ENCODE measurements at places on chromosomes 7 and 10.

- DNase-seq = peak; percentile 38
These were observed 63.1 kb upstream of the LRRTM3 start for GRCh38 chr10:66862687-66863258.

GRCh38 chr7:87427288-87427687, 48.2 kb downstream of the ABCB4 start:
- no peak for DNase-seq

DNA sequence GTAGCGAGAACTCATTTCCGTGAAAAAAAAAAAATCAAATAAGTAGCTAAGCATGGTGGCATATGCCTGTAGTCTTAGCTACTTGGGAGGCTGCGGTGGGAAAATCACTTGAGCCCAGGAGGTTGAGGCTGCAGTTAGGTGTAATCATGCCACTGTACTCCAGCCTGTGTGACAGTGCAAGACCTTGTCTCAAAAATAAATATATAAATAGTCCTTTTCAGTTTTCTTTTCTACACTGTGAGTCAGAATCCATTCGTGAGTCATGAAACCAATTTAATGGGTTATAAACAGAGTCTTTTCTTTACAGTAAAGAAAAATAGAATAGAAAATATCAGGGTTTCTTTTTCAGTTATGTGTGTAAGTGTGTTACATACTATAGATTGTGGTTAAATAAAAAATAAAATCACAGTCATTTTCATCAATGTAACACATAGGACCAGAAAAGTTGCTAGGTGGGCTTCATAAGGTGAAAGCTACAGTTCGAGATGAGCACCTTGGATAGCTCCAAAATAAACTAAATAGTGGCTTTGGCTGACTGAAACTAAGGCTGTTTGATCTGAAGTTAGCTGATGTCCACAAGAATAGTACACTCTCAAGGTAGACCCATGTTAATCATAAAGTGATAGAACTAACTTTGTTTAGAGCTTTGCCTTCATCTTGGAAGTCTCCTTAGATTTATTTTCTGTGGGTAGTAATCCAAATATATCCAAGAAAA, 781.1 kb downstream of the GATA3 start:
- no peak for DNase-seq

GRCh38 chr7:129095258-129095657, 40.3 kb upstream of the TNPO3 start:
- no peak for DNase-seq

GRCh38 chr7:2807460-2807844, 36.7 kb downstream of the GNA12 start:
- no peak for DNase-seq

DNA sequence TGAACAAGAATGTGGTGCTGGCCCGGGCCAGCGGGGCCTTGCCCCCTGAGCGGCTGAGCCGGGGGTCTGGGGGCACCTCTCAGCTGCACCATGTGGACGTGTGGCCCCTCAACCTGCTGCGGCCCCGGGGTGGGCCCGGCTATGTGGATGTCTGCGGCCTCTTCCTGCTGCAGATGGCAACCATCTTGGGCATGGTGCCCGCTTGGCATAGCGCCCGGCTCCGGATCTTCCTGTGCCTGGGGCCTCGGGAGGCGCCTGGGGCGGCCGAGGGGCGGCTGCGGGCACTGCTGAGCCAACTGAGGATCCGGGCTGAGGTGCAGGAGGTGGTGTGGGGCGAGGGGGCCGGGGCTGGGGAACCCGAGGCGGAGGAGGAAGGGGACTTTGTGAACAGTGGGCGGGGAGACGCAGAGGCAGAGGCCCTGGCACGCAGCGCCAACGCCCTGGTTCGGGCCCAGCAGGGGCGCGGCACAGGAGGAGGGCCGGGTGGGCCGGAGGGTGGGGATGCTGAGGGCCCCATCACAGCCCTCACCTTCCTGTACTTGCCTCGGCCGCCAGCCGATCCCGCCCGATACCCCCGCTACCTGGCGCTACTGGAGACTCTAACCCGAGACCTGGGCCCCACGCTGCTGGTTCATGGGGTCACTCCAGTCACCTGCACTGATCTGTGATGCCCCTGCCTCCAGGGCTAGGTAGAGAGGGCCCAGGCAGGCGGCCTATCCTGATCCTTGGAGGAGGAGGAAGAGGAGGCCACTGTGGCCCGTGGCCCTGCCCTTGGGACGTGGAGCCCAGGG, 1.1 kb upstream of the TRIP6 start:
- DNase-seq = no peak

All from fibroblast of skin of right biceps (primary cell).